Stimulated activated CD4-positive, alpha-beta T cell treated with anti-CD3 and anti-CD28 coated beads, Interleukin-15, amount 100 ng/mL, for 1 hour (primary cell): ENCODE measurements at places on chromosomes 5 and 9.

DNA sequence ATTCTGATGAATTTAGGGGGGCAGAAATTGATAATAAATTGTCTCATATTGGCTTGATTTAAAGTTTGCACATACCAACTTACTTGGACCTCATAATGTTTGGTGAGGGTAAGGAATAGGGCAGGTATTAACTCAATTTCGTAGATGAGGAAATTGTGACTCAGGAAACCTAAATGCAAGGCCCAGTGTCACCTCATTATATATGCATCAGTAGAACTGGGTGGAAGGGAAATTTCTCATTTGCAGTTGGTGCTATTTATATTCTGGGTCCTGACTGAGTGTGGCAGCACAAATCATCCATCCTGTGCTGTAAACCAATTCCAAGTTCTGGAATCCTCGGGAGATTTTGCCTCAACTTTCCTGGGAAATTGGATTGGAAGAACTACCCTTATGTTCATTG, 103.0 kb downstream of the SPATA31D1 start:
- no peak for DNase-seq

- DNase-seq, result no peak
Measured at GRCh38 chr9:108776920-108777639, 78.7 kb downstream of the ACTL7B start.

- DNase-seq, result no peak
Measured at GRCh38 chr5:181235689-181236366, 7.9 kb downstream of the RACK1 start.

DNA sequence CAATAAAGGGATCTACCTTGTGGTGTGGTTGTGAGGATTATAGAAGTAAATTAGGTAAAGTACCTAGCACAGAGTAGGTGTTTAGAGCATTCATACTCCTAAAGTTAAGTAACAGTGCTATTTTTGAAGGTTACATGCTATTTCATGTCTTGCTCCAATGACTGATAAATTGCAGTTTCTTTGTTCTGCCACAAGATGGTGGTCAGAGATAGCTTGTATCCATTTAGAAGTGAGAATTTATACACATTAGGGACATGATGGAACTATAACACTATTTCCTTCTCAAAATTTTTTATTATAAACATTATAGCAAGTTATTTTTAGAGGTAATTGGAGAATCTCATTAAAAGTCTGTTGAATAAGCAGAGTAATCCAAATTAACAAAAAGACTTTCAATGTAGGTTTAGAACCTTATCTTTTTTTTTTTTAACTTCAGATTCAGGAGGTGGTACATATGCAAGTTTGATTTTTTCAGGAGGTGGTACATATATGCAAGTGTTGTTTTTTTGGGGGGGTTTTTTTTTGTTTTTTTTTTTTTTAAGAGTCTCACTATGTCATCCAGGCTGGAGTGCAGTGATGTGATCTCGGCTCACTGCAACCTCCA, 17.1 kb downstream of the MTREX start:
- DNase-seq, result no peak
